SK-N-DZ (cell line): ENCODE measurements at places on chromosomes 11 and 22.
A peak's percentile ranks its signal among the peaks of the same experiment; 100 is the strongest.

GRCh38 chr22:21599053-21599893 lies 30.5 kb downstream of the YDJC start:
- no peak for DNase-seq

- peak; percentile 56 for DNase-seq
Measured at GRCh38 chr11:44029977-44030911, 17.5 kb upstream of the ACCSL start.

DNA sequence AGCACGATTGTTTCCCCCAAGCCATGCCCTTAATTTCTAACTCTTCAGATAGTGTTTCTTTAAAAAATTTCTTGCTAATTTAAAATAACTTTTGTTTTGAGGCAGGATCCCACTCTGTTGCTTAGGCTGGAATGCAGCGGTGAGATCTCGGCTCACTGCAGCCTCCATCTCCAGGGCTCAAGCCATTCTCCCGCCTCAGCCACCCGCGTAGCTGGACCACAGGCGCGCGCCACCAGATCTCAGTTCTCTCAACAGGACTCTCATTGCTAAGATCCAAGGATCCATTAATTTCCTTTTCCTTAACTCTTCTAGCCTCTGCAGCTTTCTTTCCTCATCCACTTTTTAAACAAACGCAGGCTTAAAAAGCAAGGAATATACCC lies 327 bp upstream of the MED17 start:
- no peak for DNase-seq

GRCh38 chr22:21866833-21867527 lies 465 bp downstream of the MAPK1 start:
- DNase-seq: no peak

- no peak for DNase-seq
Measured at GRCh38 chr22:37300551-37301017, 18.3 kb downstream of the CYTH4 start.

GRCh38 chr11:6472934-6473333 lies 807 bp downstream of the TRIM3 start:
- no peak for DNase-seq

- no peak for DNase-seq
Measured at GRCh38 chr11:96228473-96228891, 114.5 kb downstream of the MAML2 start.

DNA sequence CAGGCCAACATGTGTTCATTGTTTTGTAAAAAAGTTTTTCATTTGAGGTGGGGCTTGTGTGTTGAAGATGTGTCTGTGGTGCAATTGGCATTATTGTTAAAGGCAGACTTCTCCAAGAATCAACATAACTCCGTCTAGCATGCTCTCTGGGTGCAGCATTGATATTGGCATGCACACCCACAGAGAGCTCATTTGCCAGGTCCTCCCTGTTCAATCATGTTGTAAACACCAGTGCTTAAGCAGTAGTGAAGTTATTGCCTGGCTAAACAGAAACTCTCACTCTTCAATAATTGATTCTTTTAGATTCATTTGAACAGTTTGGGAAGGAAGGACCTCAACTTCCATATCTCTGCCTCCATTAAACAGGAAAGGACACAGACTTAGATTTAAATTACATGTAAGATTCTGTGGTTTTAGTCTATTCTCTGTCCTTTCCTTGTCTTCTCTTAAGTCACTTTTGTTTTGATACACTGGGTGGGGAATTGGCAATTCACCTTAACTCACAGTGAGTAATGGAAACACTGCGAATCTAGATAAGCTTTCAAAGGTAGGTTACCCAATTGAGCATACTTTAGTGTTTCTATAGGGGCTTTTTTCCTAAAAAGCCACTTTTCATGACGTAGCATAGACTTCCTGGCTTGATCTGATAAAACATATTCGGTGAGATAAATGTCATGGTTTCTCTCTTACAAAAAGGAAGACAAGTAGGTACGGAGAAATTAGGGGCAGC lies 30.8 kb upstream of the EXPH5 start:
- no peak for DNase-seq

- no peak for DNase-seq
Measured at GRCh38 chr22:49297871-49298721, 529.6 kb downstream of the BRD1 start.

DNA sequence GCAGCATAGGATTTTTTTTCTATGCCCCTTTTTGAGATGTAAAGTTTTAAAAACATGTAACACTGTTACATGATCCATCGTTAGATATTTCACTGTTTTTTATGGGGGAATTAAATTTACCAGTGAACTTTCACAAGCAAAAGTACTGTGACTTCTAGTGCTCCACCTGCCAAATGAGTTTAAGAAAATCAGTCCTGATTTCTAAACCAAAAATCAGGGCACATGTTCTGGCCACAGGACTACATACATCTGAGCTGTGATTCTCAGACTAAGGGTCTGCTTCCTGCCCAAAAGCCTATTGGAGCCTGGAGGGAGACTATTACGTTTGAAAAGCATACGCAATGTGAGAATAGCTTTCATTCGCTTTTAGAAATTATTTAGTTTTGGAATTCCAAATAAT lies 22.5 kb downstream of the TMPRSS13 start:
- no peak for DNase-seq

DNA sequence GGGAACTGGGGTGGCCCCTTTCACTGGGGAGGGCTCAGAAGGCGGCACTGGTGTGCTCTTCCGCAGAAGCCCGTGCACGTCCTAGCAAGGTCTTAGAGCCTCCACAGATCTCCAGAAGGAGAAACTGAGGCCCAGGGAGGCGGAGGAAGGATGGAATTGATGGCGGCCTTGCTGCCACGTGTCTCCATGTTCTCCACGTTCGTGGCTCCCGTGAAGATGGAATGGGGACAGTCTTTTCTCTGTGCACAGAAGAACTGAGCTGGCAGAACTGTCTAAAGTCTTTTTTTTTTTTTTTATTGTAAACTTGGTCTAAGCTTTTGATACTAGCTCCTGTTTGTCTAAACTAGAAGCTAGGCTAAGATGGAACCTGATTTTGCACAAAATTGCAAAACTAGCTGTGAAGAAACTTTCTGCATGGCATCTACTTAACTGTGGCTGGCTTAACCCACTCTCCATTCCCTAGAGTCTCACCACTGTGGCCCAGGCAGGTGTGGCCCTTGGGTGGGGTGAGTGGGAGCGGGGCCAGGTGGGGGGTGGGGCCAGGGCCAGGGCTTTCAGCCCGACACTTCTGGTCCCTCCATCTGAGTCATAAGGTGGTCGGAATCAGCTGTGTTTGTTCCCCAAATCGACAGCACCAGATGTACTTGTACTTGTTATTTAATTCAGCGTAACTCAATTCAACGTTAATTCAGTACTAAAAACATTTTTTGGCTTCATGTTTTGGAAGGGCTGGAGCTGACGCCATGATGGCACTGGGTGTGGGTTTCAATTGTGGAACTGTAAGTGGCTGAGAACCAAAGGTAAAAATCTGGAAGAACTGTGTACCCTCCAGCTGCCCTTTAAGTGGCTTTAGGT lies 120.7 kb downstream of the MPPED1 start:
- DNase-seq: no peak

DNA sequence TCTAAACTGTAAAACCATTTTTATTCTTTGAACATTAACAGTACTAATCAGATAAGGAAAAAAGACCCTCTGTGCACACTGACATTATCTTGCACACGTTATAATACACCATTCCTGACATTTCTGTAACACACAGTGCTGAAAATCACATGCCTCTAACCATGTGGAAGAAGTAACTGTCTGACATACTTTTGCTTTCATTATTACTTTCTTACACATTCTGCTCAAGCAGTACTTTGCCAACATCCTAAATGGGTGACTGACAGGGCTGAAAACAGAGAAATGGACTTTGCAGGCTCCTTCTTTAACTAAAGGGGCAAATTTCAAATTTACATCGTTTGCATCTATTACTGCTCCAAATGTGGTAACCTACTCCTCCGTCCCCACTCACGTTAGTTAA lies 22.8 kb upstream of the TP53AIP1 start:
- DNase-seq: no peak

- no peak for DNase-seq
Measured at GRCh38 chr11:34757026-34757451, 136.1 kb downstream of the EHF start.

GRCh38 chr11:782264-783174 lies 5.2 kb upstream of the GATD1 start:
- no peak for DNase-seq

DNA sequence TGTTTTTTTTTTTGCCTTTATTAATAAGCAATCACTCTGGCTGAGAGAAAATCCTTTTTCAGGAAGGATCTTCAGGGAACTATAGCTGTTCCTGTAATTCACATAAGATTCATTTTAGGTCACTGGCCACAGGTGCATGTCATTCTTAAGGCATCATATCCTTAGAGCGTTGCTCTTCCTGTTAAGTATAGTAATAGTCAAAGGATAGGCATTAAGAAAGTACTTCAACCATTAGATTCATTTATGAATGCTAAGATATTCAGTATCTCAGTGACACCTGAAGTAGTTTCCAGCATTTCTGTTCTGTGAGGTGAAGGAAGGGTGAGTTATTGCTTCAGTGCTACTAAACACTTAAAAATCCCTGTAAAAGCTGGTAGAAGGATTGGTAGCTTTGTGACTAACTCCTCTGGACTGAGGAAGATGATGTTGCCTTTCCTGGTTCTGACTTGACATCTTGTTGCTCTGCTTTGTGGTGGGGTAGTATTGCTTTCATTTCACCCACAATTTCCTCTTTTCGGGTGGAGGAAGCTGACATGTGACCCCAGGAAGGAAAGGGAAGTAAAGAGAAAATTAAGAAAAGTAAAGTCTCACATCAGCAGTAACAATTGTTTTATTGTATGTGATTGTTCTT lies 34.7 kb downstream of the RNF169 start:
- DNase-seq: no peak
